ENCODE measurements at places on chromosomes 2 and 18.
A peak's percentile ranks its signal among the peaks of the same experiment; 100 is the strongest.

GRCh38 chr2:237101118-237101979, 15.7 kb downstream of the COPS8 start:
- DNase-seq = no peak

DNA sequence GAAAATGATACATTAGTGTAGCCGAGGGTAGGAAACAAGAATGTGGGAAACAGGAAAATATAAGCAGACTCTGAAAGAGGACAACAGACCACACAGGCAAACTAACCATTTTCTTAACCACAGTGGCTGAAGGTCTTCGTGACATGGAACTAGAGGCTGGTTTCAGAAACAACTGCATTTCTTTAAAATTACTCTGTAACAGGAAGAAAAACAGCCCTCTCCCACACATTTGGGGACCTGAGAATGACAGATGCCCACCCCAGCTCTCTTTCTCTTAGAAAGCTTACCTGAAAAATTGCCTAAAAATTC, 13.8 kb upstream of the SLC25A52 start:
- no peak for DNase-seq

DNA sequence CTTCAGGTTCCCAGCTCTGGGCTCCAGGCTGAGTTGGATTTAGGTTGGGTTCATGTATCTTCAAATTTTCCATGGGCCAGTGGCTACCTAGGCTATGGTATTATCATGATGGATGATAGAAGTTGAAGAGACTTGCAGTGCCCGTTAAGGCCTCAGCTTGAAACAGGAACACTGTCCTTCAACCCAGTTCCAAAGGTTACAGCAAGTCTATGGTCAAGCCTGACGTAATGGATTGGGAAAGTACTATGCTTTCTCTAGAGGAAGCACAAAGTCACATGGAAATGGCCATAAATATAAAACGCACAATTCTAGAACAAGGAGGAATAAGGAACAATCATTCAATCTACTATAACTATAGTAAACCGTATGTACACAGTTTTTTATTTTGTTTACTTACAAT, 593.2 kb downstream of the ZEB2 start:
- no peak for DNase-seq

DNA sequence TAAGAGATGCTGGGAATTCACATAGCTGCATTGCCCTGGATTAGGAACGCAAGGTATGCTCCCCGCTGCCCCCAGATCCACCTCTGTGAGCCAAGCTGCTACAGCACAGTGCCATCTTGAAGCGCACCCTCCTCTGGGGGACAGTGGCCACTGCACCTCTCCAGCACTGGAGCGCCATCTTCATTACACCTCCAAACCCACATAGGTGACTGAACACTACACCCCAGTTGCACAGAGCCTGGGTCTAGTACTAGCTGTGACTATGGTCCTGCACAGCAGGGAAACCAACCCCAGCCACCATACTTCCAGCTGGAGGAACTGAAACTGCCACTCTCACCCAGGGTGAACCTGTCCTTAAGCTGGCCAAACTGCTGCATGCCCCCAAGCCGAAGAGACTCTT, 84.6 kb downstream of the TMEM237 start:
- DNase-seq = no peak

DNA sequence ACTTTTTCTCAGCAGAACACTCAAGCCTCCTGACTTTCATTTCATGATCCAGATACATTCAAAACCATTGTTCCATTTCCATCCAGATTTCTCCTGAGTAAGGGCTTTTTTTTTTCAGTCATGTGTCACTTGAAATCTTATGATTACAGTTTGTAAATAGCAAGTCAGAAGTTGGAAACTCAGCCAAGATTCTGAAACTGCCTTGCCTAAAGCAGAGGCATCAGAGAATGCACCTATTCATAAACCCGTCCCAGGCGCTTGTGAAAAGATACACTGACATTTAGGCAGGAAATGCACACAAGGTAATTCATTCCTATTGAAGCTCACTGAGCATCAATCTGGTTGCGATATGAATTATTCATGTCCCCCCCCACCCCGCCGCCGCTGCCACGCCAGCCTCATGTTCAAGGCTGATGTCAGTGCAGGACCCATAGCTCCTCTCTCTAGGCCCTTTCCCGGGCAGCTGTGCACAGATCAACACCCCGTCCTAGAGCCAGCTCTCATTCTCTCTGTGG, 30.4 kb upstream of the MGAT4A start:
- DNase-seq = no peak

GRCh38 chr2:163626639-163627109, 109.1 kb downstream of the FIGN start:
- DNase-seq = no peak

GRCh38 chr2:11696736-11697102, 26.7 kb upstream of the NTSR2 start:
- no peak for DNase-seq

GRCh38 chr2:74188696-74189095, 9.7 kb upstream of the MTHFD2 start:
- no peak for DNase-seq

DNA sequence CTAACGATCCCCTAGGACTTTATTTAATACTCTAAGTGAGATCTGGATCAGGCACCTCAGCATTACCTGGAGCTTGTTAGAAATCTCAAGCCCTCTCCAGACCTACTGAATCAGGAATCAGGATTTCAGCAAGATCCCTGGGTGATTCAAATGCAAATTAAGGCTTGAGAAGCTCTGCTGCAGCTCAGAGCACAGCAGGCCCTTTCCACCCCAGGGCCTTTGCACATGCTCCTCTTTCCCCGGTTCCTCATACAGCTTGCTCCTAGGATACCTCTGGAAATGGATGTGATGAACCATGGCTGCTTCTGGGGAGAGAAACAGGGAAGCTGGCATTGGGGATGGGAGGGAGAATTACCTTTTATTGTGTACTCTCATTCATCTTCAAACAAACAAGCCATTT, 40.3 kb upstream of the MGAT4A start:
- DNase-seq = no peak

DNA sequence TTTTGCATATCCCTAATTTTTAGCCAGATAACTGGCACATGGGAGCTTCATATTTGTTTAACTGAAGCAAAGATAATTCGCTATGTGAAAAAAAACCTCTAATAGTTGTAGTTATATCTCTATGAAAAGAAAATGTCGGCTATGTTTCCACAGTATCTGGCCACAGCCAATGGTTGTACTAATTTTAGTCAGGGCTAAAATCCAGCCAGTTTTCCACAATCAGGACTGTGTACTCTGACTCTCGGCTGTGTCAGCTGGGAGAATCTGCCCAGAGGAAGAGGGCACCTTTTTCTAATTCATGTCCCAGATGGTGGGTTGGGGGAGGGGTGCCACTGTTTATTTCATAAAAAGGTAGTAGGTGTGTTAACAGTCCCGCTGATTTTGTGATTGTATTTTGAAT, 38.8 kb downstream of the STRADB start:
- DNase-seq = no peak

GRCh38 chr2:128644718-128645256, 326.1 kb upstream of the HS6ST1 start:
- no peak for DNase-seq

DNA sequence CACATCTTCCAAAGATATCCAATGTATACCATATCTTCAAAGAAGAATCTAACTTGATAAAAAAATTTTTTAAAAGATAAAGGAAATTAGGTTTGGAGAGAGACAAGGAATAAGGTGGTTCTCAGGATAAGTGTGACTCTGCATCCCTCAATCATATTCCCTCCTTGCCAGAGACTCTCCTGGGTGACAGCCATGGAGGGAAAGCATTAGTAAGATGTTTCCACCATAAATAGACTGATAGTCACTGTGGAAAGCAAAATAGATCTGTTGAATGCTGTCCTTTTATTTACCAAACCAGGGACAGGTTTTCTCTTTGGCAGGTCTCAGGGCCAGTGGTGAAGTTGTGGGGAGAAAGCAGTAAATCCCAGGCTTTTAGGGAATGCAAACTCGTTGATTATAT, 107.6 kb downstream of the PRPF40A start:
- no peak for DNase-seq

DNA sequence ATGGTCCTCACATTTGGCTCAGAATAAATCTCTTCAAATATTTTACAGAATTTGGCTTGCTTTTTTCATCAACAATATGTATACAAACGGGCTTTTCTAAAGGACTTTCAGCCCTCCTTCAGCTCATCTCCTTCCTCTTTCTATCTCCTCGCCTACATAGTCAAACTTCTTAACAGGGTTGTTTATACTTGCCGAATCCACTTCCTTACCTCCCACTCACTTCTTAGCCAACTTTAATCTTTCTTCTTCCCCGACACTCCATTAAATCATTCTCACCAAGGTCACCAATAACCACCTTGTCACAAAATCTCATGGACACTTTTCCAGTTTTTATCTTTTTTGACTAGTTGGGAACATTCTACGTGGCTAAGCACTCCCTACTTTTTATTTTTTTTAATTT, 325.2 kb downstream of the PLCL1 start:
- DNase-seq = no peak

GRCh38 chr2:120856421-120856862, 120.8 kb downstream of the GLI2 start:
- no peak for DNase-seq

GRCh38 chr2:150570712-150571111, 83.2 kb upstream of the RND3 start:
- peak; percentile 89 for DNase-seq

DNA sequence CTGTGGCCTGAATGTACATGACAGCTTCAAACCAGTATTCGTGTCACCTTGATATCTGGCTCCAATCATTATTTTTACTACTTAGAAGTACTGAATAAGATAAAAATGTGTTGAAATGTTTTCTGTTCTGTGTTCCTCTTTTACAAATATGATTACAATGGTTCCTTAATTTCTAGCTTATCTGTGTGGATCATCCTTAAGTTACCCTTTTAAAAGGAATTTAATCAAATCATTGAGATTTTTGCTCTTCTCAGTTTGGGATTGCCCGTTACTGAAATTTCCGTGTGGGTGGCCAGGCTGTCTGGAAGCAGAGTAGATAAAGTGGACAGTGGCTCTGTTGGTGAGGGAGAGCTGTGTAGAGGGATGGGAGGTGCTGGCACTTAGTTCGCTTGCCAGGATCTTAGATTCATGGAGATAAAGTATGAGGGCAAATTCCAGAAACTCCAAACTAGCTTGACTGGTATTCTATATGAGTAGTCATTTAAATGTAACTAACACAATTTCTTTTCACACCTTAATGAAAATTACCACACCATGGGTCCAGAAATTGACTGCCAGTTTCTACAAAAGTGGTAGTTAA, 27.4 kb upstream of the SAG start:
- DNase-seq = no peak

- DNase-seq = peak; percentile 88
Measured at GRCh38 chr2:205682239-205682970, at the start of gene NRP2. TSS of gene NRP2 (plus strand) at chr2:205682501. CDS start at chr2:205683291, 790 bp downstream.

DNA sequence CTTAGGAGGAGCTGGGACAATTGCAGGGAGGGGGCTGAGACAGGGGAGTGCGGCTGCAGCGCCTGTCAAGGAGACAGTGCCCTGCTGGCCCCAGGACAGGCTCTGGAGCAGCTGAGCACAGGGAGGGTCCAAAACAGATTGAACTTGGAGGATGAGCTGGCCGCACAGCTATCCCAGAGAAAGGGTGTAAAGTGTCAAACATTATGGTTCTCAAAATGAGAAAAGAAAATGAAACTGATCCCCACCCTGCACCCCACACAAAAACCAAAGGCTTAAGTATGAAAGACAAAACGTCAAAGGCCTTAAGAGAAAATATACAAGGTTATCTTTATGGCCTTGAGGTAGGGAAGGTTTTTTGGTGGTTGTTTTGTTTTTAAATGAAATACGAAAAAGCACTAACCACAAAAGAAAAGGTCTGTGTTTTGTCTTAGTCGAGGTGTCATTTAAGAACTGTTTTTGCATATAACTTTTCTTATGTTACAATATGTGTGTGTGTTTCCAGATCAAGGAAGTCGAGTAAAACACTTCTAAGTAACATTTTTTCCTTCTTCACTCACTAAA, 111.8 kb downstream of the HDAC4 start:
- no peak for DNase-seq

- DNase-seq = no peak
Measured at GRCh38 chr2:43239981-43240765, 13.8 kb upstream of the ZFP36L2 start.

GRCh38 chr2:65366595-65367125, 65.7 kb downstream of the SPRED2 start:
- no peak for DNase-seq

GRCh38 chr18:47883771-47884413, 46.6 kb downstream of the SMAD2 start:
- no peak for DNase-seq

GRCh38 chr18:45670281-45670962, 53.6 kb upstream of the SLC14A1 start:
- DNase-seq = no peak

DNA sequence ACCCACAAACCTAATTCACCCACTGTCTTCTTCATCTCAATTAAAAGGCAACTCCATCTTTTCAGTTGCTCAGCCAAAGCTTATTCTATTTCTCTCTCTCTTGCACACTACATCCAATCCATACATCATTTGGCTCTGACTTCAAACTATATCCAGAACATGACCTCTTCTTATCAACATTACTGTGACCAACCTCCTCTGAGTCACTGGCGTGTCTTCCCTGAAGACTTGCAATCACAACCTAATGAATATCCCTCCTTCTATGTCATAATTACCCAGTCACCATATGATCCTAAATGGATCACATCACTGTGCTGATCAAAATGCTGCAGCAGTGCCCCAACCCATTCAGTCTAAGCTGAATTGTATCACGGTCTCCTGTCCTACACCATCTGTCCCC, 22.6 kb upstream of the SULT1C3 start:
- no peak for DNase-seq

DNA sequence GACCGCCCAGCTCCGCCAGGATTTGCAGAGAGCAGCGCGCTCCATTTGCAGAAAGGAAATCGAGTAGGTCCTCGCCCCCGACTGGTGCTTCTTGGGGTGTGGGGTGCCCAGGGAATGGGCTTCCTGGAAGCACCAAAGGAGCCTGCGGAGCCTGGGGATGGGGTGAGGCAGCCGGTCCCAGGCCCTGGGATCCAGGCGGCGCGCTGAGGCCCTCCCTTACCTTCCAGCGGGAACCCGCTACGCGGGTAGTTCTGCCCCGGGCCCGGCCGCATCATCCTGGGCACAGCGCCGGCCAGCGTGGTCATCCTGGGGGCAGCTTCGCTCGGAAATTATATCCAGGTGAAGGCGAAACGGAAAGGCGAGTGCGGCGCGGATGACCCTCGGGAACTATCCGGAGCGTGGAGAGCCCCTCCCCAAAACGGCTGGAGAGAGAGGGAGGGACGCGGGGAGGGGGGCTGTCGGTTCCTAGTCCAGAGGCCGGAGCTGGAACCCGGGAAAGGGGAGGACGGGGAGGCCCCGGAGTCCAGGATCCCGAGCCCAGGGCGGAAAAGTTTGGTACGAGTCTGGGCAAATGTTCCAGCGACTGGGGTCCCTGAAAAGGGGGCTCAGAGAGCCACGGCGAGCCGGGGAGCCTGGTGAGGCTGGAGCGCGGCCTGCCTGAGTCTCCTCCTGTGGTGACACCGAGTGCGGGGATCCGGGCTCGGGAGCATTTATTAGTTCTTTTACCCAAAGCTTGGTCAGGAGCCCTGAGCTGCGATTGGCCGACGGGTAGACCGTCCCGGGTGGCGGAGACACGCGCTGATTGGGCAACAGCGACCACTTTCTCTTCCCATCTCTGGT, at the start of gene PAX3:
PAX3 (minus strand) TSS at position 688 of the 840 bp plus-strand sequence; CDS start at position 305, 383 bp downstream.
- peak; percentile 69 for DNase-seq
